ENCODE measurements at places on chromosomes 1 and 21.

GRCh38 chr1:21254335-21254951, 35.8 kb downstream of the ECE1 start:
- DNase-seq, result peak; percentile 92

GRCh38 chr1:10646347-10646861, 150.0 kb downstream of the CASZ1 start:
- no peak for DNase-seq

DNA sequence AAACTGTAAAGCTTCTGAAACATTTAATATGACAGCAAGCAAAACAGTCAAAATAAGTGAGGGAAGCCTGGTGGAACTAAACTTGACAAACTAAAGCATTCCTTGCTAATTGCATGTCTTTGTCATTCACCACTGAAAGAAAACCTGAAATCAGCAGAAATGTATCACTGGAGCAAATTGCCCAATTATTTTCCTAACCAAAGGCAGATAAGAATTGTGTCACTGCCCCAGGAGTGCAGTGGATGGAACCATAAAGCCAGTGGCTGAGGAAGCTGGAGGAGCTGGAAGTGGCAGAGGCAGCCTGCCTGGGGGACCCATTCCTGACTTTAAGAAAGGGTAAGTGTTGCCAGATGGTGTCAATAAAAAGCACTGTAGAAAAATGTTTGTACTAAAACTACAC, 2.7 kb upstream of the SLC30A10 start:
- no peak for DNase-seq

DNA sequence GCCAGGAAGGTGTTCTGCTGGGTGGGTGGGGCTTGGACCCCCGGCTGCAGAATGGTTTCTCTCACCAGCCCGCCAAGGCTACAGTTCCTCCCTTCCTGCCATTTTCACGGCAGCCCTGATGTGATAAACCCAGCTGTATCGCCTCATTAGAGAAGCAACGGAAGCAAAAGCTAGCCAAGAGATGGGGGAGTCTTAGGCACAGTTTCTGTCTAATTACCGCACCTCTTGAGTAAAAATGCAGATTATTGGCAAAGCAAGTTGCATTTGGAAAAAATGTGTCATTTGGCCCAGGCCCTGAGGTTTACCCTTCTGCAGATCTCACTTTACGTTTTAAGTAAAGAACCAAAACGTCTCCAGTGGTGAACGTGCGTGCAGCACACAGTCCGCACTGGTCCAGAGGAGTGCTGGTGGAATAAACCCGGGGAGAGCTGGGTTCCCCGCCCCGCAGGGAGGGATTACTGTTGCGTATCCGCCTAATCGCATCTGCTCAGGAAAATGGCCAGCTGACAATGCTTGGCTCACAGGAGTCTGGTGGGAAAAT, 109.9 kb downstream of the GALNT2 start:
- DNase-seq, result peak; percentile 83

DNA sequence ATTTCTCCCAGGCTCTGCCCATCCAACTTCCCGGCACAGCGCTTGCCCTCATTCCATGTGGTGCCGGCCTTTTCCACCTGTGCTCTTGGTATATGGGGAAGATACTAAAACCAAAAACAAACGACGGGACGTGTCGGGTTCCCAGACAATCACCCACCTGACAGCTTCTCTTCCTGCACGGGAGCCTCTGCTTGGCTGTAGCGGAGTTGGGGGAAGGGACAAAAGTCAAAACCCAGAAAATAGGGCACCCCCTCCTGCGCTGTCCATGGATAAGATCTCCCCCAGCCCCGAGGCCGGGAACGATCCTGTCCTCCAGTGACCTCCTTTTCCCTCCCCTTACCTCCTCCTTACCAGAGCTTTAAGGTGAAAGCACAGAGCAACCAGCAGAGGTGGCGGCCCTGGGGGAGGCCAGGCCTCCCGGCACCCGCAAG, 640 bp downstream of the JTB start:
- no peak for DNase-seq

DNA sequence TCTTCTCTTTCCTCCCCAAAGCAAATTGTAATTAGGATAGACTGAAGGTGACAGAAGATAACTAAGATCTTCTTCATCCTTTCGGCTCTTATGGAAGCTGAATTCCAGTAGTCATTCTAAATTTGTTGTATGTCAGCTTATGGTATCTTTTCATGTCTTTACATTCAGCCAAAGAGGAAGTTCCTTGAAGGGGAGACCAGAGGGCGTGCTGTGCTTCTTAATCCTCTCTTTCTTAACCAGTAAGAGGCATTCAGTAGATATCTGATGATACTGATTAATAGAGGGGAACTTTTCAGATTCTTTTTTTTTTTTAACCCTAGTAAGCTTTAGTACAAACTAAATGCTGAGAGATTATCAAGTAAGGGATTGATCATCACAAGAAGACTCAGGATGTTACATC, 102.3 kb downstream of the OSBPL9 start:
- no peak for DNase-seq

GRCh38 chr1:85166351-85166750, 34.5 kb downstream of the SYDE2 start:
- no peak for DNase-seq

DNA sequence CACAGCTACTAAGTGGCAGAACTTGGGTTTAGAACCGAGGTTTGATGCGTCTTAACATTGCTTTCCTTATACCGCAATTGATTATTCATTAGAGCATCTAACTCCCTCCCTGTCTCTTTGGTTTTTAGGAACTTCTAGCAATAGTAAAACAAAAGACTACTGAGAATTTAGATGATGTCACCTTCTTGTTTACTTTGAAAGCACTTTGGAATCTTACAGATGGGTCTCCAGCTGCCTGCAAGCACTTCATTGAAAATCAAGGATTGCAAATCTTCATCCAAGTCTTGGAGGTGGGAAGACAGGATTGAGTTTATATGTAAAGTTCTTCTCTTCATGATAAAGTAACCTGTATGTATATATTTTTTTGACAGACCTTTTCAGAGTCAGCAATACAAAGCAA, 35.0 kb downstream of the ZYG11A start:
- DNase-seq, result no peak

DNA sequence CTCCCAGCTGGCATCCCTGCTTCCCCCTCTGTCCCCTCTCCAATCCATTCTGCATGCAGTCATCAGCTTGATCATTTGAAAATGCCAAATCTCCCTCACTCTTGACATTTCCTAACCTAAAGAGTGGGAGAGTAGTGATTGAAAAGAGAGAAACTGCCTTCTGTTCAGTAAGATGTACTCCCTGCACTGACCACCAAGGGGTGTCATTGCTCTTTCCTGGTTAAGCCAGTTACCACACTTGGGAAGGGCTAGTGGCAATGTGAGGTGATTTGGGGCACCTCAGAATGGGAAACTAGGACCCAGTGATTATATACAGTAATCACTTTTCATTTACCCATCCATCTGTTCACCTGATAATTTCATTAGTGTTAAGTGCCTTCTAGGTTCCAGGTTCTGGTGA, 6.9 kb upstream of the TMEM269 start:
- DNase-seq, result peak; percentile 35

GRCh38 chr1:33659641-33660040, 187.2 kb downstream of the ZSCAN20 start:
- DNase-seq, result no peak

DNA sequence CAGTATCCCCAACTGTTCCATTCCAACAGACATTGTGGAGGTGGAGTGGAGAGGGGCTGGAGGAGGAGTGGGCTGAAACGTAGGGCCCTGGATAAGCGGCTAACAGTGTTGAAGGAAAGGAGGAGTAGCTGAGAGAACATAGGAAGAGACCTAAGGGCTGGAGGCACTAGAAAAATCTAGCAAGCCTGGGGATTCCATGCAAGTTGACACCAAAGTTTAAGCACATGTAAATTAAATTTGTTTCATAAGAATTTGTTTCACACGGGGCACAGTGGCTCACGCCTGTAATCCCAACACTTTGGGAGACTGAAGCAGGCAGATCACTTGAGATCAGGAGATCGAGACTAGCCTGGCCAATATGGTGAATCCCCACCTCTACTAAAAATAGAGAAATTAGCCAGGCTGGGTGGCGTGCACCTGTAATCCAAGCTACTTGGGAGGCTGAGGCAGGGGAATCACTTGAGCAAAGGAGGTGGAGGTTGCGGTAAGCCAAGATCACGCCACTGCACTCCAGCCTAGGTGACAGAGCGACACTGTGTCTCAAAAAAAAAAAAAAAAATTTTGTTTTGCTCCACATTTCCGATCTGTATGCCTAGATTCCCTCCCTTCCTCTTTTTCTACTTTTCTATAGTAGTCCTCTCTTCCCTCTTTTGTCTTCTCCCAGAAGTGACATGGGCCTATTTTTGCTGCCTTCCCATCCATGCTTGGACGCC, 530 bp upstream of the CD244 start:
- DNase-seq, result no peak

- no peak for DNase-seq
These were observed 163.2 kb upstream of the CSF3R start for GRCh38 chr1:36645867-36646266.

DNA sequence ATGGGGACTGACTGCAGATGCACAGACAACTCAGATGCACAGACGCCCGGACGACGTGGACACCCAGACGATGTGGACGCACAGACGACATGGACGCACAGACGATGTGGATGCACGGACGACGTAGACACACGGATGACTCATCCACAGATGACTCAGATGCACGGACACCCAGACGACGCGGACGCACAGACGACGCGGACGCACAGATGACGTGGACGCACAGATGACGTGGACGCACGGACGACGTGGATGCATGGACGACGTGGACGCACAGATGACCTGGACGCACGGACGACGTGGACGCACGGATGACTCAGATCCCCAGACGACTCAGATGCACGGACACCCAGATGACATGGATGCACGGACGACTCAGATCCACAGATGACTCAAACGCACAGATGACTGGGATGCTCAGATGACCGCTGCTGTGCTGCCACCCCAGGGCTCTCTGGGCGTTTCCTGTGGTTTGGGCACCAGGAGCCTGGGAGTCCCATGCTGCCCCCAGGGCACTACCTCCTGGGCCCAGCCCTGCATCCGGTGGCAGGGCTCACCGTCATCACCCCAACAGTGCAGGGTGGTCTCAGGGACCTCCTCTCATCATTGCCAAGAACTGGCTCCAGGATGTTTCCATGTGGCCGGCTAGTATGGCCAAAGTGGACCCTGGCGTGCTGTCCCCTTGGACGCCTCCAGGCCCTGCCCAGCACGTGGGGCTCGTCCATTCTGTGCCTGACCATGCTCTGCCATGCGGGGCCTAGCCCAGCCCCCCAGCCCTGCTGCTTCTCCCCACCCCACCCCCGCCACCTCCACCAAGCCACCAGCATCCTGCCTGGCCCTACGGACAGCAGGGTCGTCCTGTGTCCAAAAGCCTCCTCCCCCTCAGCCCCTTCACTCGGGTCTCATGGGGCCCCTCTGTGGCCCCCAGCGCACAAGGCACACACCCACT, 14.0 kb downstream of the FAAP20 start:
- no peak for DNase-seq

GRCh38 chr1:191255354-191256054, 777.8 kb upstream of the BRINP3 start:
- DNase-seq, result no peak

GRCh38 chr1:9912264-9912936, 2.3 kb upstream of the CTNNBIP1 start:
- no peak for DNase-seq

DNA sequence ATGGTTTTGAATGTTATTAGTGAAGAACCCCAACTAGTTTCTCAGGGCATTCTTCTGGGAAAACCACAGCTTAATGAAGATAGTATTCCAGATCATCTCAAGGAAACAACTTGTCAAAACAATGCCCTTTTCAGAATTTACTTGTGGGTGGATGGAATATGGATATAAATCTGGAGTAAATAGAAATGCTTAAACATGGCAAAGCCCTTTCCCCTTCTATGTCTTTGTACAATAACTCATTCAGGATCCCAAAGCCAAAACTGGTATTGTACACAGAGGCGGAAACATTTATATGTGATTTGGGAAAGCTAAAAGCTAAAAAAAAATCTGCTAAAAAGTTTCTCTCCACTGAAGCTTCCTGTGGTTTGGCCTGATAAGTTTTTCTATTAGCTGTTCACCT, 55.5 kb upstream of the RGS5 start:
- DNase-seq, result no peak

GRCh38 chr1:7994827-7995226, 31.3 kb downstream of the ERRFI1 start:
- DNase-seq, result no peak

GRCh38 chr21:28458446-28458845, 534.2 kb downstream of the LTN1 start:
- DNase-seq, result no peak

DNA sequence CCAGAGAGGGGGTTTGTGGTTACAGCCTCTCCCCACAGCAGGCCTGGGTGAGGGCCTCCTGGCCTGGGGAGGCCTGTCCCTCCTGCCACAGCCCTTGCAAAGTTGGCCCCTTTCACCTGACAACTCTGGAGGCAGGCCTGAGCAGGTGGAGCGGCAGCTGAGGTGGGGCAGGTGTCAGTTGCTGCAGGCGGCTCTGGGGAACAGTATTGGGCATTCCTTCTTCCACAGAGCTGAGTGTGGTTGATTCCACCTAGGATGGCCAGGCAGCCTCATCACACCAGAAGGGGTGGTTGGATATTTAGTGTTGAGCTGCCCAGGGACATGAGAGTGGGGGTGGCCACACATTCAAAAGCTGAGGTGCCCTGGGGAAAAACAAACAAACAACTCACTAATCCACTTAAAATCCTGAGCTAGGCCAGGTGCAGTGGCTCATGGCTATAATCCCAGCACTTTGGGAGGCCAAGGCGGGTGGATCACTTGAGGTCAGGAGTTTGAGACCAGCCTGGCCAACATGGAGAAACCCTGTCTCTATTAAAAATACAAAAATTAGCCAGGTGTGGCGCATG, 31.1 kb downstream of the PIGP start:
- DNase-seq, result no peak

DNA sequence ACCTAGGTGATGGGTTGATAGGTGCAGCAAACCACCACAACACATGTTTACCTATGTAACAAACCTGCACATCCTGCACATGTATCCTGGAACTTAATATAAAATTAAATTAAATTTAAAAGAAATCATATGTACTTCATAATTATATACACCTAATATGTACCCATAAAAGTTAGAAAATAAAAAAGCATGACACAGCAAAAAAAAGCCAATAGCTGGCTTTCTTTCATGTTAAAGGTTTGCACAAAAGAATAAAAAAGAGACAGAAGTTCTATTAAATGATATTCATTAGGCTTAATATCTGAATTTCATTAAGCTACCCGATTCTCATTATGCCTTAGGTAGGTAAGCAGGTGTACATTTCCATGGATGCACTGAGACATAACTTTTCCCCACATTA, 5.2 kb upstream of the PRMT6 start:
- no peak for DNase-seq

- no peak for DNase-seq
These were observed 10.7 kb upstream of the OTUD7B start for GRCh38 chr1:150021191-150021694.

GRCh38 chr1:247111700-247112478, 7.7 kb upstream of the ZNF669 start:
- DNase-seq, result peak; percentile 67

- no peak for DNase-seq
These were observed 18.8 kb downstream of the UCK2 start for GRCh38 chr1:165845992-165846748.

Measured in femur (tissue), 1 donor.